ENCODE measurements at places on chromosomes 1 and 21.

DNA sequence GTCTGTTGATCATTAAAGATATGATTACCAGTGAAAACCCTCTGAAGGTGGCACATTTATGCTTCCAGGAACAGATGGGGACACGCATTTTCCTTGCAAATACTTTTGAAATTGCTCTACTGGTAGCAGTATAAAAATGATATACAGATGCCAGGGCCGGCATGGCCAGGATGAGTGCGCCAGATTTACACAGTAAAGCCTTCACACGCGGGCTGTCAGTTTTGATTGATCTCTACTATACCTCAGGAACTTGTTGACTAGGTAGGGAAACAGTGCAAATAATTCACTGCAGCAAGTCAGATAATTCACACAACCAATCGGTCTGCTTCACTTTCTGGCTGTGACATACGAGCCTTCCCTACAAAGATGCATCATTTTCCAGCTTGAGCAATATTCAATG is 123.2 kb upstream of the BARHL2 start:
- no peak for DNase-seq

- DNase-seq: peak; percentile 63
These were observed 774 bp upstream of the DYRK1A start for GRCh38 chr21:37365517-37366481.

DNA sequence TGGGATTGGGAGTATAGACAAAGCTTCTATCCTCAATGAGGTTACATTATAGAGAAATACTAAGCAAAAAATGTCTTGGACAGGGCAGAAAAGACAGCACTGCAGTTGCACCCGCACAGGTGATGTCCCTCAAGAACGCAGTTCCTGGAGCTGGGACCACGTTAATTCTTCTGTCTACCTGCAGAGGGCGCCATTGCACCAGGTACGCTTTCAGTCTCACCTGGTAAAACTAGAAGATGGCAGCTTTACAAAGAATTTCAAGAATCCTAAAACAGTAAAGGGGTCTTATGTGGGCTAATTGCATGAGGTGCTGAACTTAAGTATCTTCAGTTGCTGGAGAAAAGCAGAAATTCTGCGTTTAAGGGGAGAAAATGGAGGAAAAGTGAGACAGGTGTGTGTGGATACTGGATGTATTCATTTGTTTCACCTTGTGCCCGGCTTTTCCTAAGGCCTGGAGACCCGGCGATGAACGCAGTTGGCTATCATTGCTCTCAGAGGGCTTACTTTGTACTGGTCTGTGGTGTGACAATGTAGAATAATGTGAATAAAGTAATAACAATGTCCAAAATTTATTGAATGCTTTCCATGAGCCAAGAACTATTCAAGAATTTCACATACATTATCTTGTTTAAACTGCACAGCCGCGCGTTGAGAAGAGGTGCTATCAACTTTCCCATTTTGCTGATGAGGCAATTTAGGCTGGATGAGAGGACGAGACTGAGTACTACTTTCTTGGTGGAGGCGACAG is 276.3 kb upstream of the GREM2 start:
- peak; percentile 38 for DNase-seq

GRCh38 chr1:21105807-21106206 is 70.9 kb downstream of the EIF4G3 start:
- DNase-seq: no peak

DNA sequence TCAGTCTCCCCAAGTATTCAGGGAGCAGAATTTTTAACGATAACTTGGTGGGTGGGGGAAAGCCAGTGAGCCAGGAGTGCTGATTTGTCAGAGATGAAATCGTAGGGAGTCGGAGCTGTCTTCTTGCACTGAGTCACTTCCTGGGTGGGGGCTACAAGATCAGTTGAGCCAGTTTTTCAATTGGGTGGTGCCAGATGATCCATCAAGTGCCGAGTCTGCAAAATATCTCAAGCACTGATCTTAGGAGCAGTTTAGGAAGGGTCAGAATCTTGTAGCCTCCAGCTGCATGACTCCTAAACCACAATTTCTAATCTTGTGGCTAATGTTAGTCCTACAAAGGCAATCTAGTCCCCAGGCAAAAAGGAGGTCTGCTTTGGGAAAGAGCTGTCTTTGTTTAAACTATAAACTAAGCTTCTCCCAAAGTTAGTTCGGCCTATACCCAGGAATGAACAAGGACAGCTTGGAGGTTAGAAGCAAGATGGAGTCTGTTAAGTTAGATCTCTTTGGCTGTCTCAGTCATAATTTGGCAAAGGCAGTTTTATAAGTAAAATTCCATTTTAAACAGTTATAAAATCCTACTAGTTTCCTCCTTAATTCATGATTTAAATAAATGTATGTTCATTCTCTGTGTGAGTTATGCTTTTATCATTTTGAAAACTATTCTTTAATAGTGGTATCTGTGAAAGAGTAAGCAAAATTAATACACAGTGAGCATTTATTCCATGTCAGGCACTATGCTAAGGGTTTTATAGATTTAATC is 51.7 kb downstream of the SLC16A1 start:
- DNase-seq: peak; percentile 97

DNA sequence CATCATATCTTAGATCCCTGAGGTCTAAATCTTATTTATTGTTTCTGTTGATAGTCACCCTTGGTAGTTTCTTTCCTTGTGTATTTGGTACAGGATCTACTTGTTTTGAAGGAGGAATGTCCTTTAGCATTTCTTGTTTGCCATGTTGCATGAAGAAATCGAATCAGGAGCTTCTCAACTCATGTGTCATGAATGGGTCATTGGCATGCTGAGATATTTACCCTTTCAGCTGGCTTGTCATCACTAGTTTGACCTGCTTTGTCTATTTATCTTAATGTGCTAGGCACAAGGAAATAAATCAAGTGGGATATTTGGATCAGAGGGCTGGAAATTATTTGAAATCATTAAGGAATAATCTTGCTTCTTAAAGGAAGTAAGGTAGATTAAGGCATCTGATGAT is 23.8 kb downstream of the THEM4 start:
- DNase-seq: peak; percentile 40

GRCh38 chr21:42855937-42856335 is 23.4 kb downstream of the WDR4 start:
- no peak for DNase-seq

DNA sequence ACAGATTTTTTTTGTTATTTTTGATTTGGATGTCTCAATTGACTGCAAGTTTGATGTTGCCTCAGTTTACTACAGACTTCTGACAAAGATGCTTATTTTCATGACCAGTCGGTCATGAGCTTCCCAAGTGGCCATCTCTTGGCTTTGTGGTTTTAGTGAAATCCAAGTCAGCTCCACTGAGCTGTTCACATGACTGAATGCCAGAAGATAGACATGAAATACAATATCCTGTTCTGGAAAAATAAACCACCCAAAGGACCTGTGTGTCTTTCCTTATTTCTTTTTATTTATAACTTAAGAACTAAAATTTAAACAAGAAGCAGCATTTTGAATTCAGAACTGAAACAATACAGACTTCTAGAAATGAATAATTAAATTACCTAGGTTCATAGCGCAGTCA is 89.3 kb downstream of the HMCN1 start:
- DNase-seq: no peak

DNA sequence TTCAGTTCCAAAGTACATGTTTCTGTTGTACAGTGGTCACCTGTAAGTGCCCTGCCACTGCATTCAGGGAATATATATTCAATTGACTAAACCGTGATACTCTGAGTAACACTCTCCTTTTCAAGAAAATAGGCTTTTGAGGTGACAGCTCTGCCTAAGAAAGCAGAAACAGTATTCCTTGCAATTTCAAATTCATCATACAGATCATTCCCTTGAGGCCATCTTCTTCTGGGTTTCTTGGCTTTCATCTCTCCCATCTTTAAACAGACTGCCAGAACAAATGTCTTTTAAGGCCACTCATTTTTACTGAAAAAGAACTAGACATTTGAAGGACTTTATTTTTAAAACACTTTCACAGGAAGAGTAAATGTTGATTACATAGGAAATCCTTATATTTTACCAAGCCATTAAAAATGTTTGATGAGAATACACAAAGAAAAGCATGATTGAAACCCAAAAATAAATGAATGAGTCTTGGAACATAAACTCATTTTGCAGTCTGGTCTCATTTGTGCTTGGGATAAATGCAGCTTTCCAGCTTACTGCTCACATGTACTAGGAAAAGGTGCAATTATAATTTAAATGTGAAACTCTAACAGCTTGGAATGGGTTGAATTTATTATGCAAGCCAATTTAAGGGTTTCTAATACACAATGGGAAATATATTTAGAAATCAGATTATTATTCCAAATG is 34.7 kb downstream of the PLPPR5 start:
- no peak for DNase-seq

GRCh38 chr1:110595353-110595710 is 10.8 kb downstream of the KCNA2 start:
- no peak for DNase-seq

- DNase-seq: no peak
These were observed 143.2 kb upstream of the C1orf105 start for GRCh38 chr1:172277275-172277674.

DNA sequence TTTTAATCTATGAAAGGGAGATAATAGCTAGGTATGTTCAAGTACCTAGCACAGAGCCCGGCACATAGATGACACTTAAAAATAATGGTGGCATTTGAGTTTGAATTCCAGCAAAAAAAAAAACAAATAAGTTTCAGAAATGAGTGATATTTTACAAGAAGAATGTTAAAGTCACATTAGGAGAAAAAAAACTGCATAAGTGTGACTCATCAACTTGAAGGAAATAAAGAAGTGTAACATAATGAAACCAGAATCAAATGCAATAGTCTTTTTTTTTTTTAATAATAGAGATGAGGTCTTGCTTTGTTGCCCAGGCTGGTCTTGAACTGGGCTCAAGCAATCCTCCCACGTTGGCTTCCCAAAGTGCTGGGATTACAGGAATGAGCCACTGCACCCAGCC is 17.1 kb downstream of the DNASE2B start:
- DNase-seq: peak; percentile 47

GRCh38 chr1:212678456-212679410 is 20.9 kb downstream of the BATF3 start:
- DNase-seq: no peak

DNA sequence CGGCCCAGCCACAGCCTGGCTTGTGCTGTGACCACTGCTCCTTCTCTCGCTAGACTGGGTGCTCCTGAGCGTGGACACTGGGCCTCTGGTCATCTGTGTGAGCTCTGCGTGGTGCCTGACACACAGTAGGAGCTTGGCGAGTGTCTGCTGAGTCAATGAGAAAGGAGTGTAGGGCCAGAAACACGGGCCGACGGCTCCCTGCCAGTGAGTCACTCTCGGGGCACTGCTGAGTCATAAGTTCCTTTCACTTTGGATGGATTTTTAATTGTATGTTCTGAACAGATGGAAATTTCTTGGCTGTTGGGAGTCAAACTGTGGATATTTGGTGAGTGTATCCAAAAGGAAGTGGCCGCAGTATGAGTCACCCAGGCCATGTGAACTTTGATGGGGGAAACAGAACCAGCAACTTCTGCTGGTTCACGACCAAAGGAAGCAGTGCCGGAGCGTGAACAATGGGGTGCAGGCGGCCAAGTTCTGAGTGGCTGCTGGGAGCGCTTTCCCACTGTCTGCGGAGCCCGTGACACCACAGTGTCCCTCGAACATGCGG is 41.0 kb upstream of the COL18A1 start:
- DNase-seq: peak; percentile 100

DNA sequence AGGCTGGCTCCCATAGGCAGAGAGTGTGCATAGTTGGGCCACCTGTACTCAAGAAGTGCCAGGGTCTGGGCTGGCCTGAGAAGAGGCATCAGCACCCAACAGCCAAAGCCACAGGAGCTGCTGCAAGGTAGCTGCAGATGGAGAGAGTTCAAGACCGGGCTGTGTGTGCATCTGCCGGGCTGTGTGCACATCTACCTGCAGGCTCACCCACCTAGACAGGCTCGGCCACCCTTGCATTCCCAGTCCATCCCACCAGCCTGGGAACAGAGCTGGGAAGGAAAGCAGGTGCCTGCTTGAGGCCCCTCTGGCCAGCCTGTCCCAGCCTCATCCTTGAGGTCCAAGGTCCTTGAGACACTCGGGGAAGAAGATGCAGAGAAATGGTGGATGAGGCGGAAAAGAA is 194.4 kb upstream of the AJAP1 start:
- DNase-seq: no peak

DNA sequence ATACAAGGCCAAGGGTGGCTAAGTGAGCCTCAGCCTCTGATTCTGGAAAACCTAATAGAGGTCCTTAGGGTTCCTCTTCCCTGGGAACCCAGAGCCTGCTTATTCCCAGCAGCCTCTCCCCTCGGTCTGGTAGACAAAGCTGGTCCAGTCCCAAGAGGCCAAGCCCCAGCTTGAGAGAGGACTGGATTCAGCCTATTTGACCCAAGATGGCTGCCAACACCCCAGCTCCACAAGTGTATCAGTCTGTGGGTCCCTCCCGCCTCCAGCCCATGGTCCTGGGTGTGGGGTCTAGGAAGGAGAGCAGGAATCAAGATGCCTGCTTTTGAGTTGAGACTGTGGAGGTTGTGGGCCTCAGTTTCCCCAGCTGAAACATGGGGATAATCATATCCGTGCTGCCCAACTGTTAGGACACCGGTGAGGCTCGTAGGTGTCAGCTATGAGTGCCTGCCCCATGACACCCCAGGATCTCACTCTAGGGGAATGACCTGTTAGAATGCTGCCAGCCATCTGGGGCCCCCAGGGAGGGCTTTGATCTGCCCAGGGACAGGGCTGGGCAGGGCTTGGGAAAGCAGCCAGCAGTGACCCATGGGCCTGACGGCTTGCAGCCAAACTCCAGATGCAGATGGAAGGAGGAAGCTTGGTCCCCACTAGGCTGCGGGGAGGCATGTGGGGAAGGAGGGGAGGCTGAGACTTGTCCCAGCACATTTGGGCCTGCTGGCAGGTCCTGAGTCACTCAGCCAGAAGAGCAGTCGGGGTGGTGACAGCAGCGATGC is 45.4 kb downstream of the NUAK2 start:
- no peak for DNase-seq

DNA sequence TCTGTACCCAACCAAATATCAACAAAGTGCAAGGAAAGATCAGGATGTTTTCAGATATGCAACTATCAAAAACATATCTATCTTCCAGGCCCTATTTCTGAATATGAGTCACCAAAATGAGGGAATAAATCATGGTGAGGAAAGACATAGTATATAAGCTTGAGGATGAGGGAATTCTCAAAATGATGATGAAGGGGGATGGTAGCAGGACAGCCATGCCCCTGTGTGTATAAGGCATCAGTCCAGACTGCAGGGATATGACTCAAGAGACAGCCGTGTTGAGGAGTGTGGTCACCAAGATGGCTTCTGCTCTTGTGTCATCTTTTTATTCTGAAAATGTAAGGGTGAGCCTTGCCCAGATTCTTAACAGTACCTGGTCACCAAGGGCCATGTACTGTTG is 4.4 kb upstream of the WDR64 start:
- peak; percentile 91 for DNase-seq

DNA sequence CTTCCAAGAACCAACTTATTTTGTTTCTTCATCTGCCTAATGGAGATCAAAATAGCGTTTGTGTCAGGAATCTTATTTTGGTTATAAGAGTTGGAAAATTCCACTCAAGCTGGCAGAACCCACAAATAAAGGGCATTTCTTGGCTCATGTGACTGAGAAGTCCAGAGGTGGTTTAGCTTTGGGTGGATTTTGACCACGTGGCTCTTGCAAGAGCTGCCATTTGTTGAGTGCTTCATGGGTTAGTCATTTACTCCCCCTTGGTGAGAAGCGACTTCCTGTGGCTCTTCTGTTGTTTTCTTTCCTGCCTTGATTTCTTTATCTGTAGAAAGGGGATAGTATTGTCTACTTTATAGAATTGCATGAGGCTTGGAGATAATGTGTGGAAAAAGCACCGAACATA is 9.5 kb upstream of the RNF186 start:
- DNase-seq: no peak

Data from ELR (cell line).